ENCODE measurements at places on chromosomes 11 and 22. TPM values are rescaled to one million over a fixed set of nuclear protein-coding genes. Genes with fewer than 3 reads are reported as not detected.

- no peak for DNase-seq
Measured at GRCh38 chr11:131606811-131607335, 236.5 kb downstream of the NTM start.

DNA sequence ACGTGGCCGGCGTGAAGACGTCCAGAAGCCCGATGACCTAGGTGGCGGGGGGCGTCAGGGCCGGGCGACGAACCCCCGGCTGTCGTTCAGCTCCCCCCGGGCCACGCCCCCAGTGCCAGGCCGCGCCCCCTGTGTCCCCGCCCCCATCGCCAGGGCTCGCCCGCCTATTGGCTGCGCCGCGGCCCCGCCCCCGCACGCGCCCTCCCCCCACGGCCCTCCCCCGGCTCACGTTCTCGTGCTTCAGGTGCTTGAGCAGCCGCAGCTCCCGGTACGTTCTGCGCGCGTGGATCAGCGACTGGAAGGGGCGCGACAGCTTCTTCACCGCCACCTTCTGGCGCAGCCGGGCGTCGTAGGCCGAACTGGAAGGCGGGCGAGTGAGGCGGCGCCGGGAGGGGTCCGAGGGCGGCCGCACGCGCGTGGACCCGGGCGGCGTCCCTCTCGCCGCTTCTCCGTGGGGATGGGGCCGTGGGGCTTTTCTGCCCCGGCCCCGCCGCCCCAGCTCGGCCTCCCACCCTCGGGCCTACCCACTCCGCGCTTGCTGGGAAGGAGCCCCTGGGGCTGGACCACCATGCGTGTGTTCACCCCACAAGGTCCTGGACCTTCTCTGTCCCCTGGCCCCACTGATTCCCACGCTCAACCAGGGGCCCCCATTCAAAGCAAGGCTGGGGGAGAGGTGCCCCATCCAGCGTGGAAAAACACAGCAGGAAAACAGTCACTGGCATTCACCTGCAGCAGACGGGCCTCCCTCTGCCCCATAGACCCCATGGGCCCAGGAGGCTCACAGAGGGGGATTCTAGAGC, 2.4 kb downstream of the MAPK11 start:
- DNase-seq = no peak

- no peak for DNase-seq
Measured at GRCh38 chr11:46666516-46666915, 33.9 kb downstream of the ARHGAP1 start.

DNA sequence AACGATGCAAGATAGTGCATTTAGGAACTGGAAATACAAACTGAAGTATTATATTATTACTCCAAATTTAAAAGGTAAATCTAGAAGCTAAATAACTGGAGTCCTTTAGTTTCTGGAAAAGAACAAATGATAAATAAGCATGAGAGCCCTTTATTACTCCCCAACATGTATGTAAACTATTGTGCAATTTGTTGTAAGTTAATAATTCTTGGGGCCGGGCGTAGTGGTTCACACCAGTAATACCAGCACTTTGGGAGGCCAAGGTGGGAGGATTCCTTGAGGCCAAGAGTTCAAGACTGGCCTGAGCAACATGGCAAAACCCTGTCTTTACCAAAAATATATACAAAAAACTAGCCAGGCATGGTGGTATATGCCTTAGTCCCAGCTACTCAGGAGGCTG, 11.1 kb downstream of the SGSM3 start:
- no peak for DNase-seq

DNA sequence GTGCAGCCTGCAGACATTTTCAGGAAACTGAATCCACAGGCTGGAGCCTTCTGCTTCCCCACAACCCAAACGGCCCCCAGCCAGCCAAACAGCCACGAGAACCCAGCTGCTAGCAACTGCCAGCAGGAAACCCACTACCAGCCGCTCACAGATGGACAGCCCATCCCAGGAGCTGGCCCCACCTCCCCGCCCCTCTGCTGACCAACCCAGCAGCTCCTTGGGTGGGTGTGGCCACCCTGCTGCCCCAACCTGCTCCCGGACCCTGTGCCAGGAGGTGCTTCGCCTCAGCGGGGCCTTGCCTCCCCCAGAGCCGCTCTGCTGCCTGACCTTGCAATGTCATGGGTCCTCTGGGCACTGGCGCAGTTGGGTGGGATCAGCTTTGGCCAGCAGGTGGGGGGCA, 8.2 kb upstream of the CCDC188 start:
- no peak for DNase-seq

- no peak for DNase-seq
Measured at GRCh38 chr11:45925550-45925949, 3.1 kb downstream of the LARGE2 start.

GRCh38 chr22:26416256-26416655, 12.8 kb upstream of the ASPHD2 start:
- no peak for DNase-seq

- no peak for DNase-seq
Measured at GRCh38 chr11:18533365-18533764, 6.6 kb upstream of the TSG101 start.

DNA sequence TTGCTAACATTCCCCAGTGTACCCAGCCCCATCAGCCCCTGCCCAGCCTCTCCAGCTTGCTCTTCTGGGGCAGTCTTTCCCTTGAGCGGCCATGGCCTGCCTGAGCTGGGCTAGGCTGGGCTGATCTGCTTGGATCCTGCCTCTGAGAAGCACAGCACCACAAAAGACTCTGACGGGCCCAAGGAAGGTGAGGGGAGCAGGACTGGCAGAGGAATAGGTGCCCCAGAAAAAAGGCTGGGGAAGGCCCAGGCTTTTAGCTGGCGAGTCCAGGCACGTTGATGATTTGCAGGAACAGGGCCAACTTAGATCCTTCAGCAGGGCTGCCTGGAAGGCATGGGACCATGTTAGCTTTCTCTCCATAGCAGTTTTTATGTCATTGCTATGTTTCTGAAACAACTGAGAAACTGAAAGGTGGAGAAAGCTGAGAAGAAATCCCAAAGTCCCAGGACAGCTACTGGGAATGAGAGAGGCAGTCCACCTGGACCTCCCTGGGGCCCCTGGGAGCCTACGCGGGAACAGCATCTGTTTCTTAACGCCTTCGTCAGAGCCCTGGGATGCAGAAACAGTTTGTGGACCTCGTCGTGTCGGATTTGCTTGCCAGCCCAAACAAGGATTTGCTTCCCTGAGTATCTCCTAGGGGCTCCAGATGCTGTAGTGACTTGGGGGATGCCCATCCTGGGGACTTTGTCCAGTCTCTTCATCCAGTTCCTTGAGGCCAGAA, 24.4 kb upstream of the FXYD6 start:
- no peak for DNase-seq

- DNase-seq = no peak
Measured at GRCh38 chr22:39241794-39242594, 2.8 kb downstream of the PDGFB start.

- no peak for DNase-seq
Measured at GRCh38 chr11:17333799-17334586, 17.6 kb upstream of the NCR3LG1 start.

DNA sequence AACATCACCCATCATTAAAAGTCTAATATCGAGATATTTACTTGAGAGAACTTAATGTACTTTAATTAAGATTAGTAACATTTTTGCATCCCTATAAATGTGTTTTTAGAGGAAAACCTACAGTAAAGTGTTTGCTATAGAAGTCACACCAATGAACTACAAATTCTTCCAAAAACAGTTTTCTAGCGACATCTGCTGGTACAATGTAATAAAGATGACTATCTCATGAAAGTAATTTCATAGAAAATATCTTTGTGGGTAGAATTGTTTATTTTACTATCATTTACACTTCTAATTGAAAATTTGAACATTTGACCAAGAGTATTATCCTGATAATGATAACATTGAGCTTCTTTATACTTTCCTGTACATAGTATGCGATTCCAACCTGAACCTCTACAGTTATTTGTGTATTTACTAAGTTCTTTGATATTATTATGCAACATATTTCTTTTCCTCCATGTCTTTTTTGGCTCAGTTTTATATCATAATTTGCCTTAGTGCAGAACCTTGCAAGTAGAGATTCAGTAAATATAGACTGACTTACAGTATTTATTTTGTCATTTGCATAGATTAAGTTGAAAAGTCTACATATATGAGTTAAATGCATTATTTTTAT, 252.7 kb downstream of the TMEM135 start:
- DNase-seq = peak; percentile 58

GRCh38 chr11:97502201-97502600, 1112.4 kb downstream of the JRKL start:
- DNase-seq = no peak

- DNase-seq = peak; percentile 87
Measured at GRCh38 chr11:132058211-132058772, 687.9 kb downstream of the NTM start.

DNA sequence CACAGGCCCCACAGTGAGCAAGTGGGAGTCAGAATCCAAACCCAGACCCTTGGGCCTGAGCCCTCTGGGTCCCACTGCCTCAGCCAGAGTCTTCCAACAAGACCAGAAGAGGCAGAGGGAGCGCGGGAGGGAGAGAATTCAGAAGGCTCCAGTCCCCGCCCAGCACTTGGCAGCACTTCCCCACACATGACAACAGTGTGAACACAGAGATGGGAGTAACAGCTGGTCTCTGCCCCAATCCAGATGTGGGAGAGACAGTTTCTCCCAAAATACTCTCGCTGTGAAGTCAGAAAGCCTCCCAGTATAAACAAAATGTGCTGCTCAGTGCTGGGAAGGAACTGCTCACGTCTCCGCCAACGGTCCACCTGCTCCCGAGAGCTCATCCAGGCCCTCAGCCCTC, 219.9 kb downstream of the MN1 start:
- DNase-seq = no peak

DNA sequence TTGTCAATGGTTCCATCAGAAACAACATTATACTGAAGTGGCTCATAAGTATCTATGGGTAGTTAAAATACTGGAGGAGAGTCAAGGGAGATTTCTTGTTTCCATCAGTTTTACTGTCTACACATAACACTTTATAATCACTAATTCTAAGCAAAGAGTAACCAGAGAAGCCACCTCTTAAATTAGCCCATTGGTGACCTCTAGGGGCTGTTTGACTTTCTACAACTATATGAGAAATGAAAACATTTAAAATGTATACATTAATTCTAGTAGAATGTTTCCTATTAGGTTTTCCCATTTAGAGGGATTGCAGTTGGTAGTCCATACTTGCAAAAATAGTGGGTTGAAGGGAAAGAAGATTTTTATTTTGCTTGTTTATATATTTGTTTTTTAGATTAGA, 504.3 kb downstream of the FAM181B start:
- DNase-seq = no peak

- no peak for DNase-seq
Measured at GRCh38 chr11:90601261-90601660, 378.4 kb upstream of the CHORDC1 start.

GRCh38 chr11:116577956-116578355, 194.8 kb downstream of the BUD13 start:
- DNase-seq = no peak

DNA sequence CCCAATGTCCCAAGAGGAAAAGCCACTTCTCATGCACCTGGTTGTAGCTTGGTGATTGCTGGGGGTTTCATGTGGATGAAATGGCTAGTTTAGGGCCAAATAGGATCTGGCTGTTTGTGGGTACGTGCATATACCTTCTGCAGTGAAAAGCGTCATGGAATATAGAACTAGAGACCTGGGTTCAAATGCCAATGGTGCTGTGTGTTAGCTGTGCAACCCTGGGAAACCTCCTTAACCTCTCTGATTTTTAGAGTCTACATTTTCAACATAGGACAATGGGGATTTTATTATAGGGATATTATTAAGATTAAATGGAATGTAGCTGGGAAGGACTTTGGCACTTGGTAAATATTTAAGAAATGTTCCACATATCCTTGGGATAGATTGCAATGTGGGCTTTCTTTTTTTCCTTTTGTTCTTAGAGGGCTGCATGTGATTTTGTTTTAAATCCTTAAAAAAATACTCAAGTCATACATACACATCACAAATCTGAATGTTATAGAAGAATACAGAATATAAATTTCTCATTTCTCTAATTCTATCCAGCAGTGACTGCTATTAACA, 112.6 kb upstream of the E2F8 start:
- DNase-seq = no peak

- peak; percentile 66 for DNase-seq
Measured at GRCh38 chr11:96279018-96279895, 63.7 kb downstream of the MAML2 start.

- peak; percentile 65 for DNase-seq
Measured at GRCh38 chr11:17384002-17384511, 4.4 kb downstream of the KCNJ11 start.

P4HA3 gene
- total RNA-seq = 7.7 TPM

KREMEN1 gene
- total RNA-seq = 6.2 TPM

B4GALNT4 gene
- total RNA-seq = not detected

CEND1 gene
- 0.12 TPM for total RNA-seq

All from RPMI7951 (cell line).